Cortex of kidney (tissue), 1 donor: ENCODE measurements at places on chromosomes 2 and 18.

DNA sequence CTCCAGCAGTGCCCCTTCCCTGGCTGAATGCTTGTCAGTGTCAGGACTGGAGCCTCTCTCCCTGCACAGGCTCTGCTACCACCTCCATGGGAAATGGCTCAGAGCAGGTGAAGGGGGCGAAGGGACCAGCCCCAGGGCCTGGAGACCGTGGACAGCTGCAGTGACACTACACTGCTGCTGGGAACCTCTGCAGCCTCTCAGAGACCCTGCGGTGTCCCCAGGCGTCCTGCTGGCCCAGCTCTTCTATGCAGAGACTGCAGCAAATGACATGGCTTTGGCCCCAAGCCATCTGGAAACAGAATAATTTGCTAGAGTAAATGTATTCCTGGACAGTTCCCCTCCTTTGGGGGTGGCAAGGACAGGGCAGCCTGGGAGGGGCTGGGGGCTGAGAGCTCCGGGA lies 53.2 kb downstream of the CIB4 start:
- DNase-seq, result no peak

- no peak for DNase-seq
Measured at GRCh38 chr2:62938126-62938525, 112.5 kb upstream of the OTX1 start.

GRCh38 chr2:73701968-73702665 lies 35.0 kb downstream of the TPRKB start:
- no peak for DNase-seq

DNA sequence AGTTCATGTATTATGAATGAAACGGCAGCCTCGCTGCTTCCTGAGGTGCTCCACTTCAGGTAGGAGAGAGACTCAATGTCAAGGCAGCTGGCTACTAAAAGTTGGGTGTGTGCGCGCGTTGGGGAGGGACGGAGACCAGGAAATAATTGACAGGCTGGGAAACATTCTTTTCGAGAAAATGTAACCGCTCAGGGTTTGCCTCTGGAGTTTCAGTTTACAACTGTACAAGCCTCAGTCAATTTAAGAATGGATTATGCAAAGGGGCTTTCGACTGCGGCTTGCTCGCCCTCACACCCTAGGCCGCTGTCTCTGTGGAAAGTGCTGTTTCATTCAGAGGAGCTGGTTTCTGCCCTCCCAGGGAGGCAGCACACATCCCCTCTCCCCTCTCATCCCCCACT lies 4.4 kb upstream of the SPRED2 start:
- no peak for DNase-seq

DNA sequence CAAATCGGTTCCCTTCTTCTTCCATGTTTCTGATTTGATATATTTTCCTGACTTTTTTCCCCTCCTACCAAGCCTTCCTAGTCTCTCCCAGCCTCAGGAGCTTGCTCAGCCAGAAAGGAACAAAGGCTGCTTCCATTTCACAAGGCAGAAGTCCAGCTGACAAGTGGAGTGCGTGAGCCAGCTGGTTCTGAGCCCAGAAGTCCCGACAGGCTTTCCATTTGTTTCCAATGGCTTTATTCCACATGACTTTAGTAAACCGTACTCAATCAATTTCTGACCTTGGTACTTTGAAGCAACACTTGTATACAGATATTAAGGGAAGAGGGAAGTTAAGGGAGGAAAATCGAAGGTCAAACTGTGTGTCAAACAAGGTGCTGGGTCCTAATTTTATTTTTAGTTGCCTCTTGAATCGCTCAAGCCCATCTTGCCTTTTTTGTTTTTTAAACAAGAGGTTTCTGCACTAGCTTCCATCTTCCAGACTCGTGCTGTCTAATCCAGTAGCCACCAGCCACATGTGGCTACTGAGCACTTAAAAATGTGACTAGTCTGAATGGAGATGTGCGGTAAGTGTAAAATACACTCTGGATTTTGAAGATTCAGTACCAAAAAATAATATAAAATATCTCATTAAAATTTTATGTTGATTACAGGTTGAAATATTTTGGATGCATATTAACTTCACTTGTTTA lies 36.2 kb downstream of the WIPF1 start:
- no peak for DNase-seq

- no peak for DNase-seq
Measured at GRCh38 chr2:160646684-160647444, 153.3 kb upstream of the RBMS1 start.
